Nasal cavity respiratory epithelium epithelial cell of viscerocranial mucosa (primary cell): ENCODE measurements at places on chromosomes 13 and 19. TPM values are rescaled to one million over a fixed set of nuclear protein-coding genes. Genes with fewer than 3 reads are reported as not detected.

The OR10H3 gene
- total RNA-seq: not detected in 2 replicates

The RFXAP gene
- 1.4 and 2.6 TPM in 2 replicates for total RNA-seq

The HRC gene
- total RNA-seq: under 0.01 TPM in 1 of 2 replicates, not detected in the other

The GRK1 gene
- total RNA-seq: not detected in 2 replicates

The COL4A2 gene
- total RNA-seq: 29.0 and 68.2 TPM in 2 replicates

The PRR20C gene
- not detected in 2 replicates for total RNA-seq

The CGB1 gene
- total RNA-seq: not detected in 2 replicates

The ATP4B gene
- total RNA-seq: not detected in 2 replicates

The TMEM221 gene
- total RNA-seq: 0.21 TPM in 1 of 2 replicates, not detected in the other
